Ecto neural progenitor cell (in vitro differentiated cells): ENCODE measurements at places on chromosomes 7 and 10.

DNA sequence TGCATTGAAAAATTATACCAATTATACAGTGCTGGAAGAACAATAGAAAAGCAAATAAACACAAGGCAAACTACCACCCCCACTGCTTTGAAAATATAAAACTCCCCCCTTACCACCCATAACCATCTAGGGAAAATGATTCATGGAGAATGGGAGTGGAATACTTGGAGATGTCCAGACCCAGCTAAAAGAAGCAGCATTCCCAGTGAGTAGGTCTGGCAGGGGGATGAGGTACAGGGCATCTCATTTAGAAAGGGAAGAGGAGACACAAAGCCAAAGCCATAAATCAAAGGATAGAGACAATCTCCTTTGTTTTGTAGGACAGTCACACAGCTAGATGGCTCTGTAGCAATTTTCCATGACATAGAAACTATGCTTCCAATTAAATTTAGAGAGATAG lies 36.0 kb upstream of the DGKI start:
- no peak for DNase-seq

DNA sequence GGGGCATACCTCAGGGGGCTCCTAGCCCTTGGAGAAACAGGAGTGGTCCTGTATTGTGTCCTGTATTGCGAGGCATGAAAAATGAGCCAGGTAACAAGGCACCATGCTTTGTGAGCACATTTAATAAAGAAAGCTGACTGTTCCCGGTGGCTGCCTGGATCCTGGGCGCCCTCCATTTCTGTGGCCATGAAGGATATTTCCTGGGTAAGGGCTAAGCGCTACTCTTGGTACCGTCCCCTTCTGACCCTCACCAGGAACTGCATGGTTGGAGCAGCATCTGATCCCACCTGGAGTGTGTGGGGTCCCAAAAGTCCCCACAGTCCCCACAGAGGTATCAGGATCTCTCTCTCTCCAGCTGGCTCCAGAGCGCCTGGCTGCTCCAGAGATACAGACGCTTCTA lies 139.5 kb downstream of the MAPK8 start:
- DNase-seq: peak; percentile 31

- DNase-seq: peak; percentile 87
Measured at GRCh38 chr7:113086431-113086888, at the start of gene GPR85. Gene GPR85 (minus strand): TSS chr7:113086827. CDS start chr7:113084721, 2,106 bp downstream.

DNA sequence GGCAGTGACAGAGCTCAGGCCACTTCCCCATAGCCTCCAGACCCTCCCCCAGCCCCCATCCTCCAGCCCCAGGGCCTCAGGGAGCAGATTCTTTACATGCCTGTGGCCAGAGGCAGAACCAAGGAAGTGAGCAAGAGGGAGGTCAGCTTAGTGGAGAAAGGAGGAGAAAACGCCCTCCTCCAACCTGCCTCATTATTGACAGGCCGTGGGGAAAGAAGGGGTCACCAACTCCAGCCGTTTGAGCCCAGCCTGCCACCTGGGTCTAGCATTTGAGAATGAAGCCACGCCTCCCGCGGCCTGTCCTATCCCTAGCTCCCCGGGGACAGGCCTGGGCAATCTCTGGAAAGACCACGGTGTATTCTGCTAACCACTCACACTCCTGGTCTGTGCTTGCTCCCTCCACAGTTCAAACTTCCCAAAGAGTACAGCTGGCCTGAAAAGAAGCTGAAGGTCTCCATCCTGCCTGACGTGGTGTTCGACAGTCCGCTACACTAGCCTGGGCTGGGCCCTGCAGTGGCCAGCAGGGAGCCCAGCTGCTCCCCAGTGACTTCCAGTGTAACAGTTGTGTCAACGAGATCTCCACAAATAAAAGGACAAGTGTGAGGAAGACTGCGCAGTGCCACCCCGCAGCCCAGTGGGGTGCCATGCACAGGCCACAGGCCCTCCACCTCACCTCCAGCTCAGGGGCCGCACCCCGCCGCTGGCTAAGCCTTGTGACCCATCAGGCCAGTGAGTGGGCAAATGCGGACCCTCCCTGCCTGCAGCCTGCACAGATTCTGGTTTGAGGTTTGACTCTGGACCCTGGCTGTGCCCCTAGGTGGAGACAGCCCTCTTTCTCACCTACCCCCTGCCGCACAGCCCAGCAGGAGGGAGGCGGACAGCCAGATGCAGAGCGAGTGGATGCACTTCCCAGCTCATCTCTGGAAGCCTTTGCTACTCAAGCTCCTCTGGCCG lies 14.3 kb upstream of the TRIM8 start:
- DNase-seq: peak; percentile 75

DNA sequence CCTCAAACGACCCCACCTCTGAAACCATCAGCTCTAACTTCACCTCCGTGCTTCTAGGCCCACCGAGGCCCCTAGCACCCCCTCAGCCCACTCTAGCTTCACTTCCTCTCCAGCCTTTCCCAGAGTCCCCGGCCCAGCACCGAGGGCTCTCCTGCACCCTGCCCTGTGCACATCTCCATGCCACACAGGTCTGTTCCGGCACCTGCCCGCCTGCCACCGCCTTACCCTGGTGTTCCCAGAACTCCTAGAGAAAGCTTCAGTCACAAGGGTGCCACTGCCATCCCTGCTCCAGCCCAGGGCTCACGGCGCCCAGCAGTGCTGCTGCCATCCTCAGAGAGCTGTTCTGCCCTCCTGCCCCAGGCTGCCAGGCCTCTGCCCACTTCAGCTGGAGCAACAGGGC lies 61.3 kb upstream of the INSIG1 start:
- DNase-seq: no peak

DNA sequence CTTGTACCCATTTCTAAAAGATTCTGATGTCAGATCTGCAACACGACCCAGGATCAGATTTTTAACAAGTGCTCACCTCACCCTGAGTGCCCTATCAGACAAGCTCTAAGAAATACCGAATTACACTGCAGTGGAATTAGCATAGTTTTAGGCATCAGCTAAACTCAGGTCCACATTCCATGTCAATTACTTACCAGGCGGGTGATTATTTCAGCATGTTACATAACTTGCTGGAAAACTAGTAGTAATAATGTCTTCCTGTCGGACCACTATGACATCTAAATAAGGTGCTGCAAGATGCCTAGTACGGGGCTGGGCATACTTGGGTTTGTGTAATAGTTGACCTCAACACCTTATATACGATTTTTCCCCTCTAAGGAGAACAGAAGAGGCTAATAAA lies 21.0 kb downstream of the TRIL start:
- DNase-seq: no peak

DNA sequence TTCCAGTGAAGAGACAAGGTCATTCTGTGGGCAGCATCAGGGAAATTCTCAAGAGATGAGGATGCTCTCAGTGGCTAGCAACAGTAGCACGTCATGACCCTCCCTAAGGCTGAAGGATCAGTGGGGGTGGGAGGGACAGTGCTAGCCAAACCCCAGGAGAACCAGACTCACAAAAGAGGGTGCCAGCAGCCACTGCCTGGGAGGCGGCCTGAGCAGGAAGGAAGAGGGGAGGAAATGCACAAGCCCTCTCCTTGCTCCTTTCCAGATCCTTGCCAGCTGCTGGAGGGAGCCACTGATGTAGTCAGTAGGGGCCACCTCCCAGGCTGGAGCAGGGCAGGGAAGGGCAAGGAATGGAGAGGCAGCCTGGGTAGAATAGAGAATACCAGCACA lies 302.7 kb downstream of the RPS24 start:
- peak; percentile 35 for DNase-seq
